ENCODE measurements at places on chromosomes 2 and 18.

DNA sequence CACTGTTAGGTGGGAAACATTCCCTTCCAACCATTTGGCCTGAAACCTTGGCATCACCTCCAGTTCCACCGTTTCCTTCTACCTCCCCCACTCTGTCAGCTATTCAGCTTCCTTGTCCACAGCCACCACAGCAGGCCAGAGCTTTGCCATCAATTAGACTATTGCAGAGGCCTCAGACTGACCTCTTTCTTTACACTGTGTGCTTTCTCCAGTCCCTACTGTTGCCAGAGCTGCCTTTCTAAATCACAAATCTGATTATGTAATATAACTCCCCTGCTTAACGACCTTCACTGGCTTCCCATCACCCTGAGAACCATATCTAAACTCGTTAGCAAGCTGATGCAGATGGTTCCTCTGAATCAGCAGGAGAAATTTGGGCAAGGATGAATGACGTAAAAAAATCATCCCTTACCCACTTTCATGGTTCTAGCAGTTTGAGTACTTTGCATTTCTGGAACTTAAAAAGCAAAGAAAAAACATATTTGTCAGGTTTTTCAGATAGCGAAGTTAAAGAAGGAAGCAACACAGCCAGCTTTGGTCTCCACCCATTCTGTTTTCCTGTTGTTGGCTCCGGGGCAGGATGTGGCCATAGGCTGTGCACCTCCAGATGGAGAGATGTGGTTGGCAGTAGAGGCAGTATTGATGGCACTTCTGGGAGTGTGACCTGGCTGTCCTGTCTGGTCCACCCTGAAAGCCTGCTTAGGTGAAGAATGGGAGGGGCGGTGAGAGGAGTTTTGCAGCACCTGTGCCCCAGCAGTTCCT lies 422.1 kb downstream of the PARD3B start:
- no peak for DNase-seq

DNA sequence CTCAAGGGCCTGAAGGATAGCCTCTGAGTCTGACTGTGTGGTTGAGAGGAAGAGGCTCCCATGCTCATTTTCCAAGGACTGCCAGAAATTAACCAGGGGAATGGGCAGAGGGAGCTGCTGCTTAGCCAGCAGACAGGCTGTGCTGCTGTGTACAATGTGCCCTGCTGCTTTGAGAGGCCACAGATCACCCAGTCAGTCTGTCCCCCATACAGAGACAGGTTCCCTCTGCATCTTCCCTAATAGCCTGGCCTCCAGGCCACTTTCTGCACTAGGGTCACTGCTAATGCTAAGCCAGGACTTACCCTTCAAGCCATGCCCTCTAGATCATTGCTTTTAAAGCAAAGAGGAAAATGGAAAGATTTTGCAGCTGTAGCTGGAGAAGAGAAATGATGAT lies 341.1 kb downstream of the CYRIA start:
- DNase-seq, result no peak

- no peak for DNase-seq
Measured at GRCh38 chr2:118670838-118671237, 176.6 kb downstream of the EN1 start.

DNA sequence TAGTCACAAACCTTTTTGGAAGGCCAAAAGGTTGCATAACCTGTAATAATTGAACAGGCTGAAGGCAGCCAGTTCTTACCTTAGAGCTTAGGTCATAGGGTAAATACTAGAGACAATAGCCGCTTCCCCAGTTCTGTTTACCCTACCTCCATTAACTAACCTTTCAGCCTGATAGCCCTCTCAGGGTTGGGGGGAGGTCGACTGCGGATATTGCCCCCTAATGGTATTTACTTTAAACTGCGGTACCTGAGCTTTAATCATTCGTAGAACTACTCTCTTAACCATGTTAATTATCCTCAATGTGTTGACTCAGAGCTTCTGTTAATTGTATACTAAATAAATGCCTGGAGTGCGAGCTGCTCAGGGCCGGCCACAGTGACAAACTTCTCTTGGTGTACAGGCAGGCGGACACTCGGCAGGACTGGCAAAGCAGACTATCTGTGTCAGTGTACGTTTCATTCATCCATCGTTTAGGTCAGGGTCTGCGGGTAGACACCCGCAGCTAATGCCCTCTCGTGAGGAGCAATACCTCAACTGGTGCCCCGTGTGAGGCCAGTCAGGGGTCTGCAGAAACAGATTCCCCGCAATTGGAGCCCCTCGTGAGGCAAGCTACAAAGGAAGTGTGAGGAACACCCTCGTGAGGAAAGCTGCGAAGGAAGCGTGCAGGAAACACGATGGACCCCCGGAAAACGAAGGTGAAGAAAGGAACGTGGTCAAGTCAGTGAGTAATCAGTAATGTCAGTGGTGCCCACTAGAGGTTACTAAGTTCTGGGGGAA lies 115.3 kb upstream of the SCN7A start:
- no peak for DNase-seq

- no peak for DNase-seq
Measured at GRCh38 chr2:105473011-105473410, 74.2 kb upstream of the FHL2 start.

- no peak for DNase-seq
Measured at GRCh38 chr18:78722386-78722785, 257.2 kb upstream of the SALL3 start.

- no peak for DNase-seq
Measured at GRCh38 chr2:15819562-15820256, 120.6 kb upstream of the MYCN start.
